ENCODE measurements at places on chromosomes 6 and 20.

- DNase-seq: no peak
These were observed 392.5 kb upstream of the SASH1 start for GRCh38 chr6:147949981-147950622.

GRCh38 chr6:125421836-125422235, 120.1 kb upstream of the HDDC2 start:
- no peak for DNase-seq

- DNase-seq: no peak
These were observed 1136.0 kb downstream of the HACE1 start for GRCh38 chr6:103723438-103724322.

- DNase-seq: no peak
These were observed 4.1 kb downstream of the C20orf202 start for GRCh38 chr20:1207293-1207878.

GRCh38 chr6:142478117-142478516, 176.3 kb downstream of the ADGRG6 start:
- no peak for DNase-seq

- no peak for DNase-seq
These were observed 9.7 kb downstream of the TGM3 start for GRCh38 chr20:2305479-2305878.

DNA sequence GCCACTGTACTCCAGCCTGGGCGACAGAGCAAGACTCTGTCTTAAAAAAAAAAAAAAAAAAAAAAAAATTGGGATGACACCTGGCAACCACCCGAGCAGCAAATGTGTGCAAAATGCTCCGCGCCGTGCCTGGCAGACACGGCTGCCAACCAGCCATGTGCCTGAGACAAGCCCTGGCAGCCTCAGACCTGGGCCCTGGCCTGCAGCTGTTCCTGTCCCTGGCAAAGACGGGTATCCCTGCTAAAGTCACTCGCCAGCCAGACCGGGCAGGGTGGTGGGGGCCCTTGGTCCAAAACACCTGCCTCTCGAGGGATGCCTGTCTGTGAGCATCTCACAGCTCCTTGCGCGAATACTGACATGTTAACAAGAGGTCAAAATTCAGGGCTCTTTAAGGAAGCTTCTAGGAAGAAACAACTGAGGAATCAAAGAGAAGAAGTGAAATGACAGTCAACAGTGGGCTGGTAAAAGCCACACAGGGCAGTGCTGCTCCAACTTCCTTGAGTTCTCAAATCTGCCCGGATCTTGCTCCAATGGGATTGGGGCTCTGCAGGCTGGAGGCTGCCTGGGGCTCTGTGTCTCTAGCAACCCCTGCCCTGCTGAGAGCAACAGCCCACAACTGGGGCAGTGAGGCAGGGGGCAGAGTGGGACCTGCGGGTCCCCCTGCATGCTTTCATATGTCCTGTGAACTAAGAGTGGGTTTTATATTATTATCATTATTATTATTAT, 53.4 kb downstream of the SYTL3 start:
- no peak for DNase-seq

DNA sequence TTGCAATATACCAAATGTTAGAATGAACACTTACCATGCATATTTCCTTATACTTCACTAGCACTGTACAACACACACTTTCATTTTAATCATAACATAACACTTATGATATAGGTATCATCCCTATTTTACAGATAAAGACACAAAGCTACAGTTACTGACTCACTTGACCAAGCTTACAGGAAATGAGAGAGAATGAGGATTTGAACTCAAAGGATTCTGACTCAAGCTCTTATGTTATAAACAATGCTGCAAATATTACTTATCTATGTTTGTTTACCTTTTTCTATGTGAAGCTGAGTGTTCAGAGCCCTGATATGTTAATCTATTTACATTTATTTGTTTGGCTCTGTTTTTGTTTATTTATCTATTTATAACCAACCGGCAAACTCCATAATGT, 245.4 kb downstream of the PTPRK start:
- DNase-seq: no peak

DNA sequence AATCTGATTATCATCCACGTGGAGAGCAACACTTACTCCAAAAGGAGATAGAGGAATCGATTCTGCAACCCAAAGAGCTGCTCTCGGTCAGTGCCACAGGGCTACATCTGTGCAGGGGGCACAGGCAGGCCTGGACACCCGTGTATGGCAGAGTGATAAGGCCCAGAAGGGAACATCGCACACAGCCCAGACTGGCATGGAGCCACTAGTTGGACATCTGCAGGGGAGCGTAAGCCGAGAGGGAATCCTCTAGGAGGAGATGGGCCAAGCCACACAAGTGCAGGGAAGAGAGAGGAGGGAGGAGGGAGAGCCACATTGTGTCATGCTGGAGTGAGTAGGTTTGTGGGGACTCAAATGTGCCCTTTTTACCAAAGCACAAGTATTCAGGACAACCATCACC, 50.4 kb upstream of the ENTPD6 start:
- DNase-seq: no peak

- DNase-seq: no peak
These were observed 56.6 kb upstream of the SMOC2 start for GRCh38 chr6:168384045-168385036.

DNA sequence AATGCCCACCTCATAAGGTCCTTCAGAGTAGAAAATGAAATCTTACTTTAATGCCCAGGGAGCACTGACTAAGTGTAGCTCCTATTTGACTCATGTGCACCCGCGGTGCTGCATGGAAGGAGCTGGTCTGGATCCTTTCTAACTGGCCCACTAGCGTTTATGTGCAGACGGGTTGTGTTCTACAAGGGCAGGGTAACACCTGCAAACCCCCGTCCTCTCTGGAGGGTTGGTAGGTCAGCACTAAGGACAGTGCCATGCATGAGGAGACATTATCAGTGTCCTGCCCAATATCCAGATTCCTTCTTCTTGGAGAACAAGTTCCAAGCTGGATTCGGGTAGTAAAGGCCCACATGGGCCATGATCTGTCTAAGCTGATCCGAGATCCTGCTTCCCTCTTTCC, 140.3 kb downstream of the ANKRD60 start:
- no peak for DNase-seq

GRCh38 chr20:32737371-32738223, 5.7 kb downstream of the COMMD7 start:
- no peak for DNase-seq

DNA sequence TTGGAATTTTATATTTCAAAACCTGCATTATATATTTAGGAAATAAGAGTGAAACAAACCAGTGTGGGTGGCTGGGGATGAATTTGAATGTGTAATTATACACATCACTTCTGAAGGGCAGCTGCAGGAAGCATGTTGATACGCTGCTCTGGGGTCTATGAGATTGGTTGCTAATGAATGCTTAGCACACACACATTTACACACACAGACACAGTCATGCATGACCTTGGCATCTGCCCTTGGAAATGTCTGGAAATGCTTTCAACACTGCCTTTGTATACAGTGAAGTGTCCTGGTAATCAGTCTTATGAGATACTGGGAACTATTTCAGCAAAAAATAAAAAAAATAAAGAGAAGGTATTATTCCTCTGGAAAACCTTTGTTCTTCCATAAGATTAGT, 83.4 kb downstream of the ELOVL4 start:
- DNase-seq: no peak

- peak; percentile 31 for DNase-seq
These were observed 96.5 kb downstream of the ALDH8A1 start for GRCh38 chr6:134853111-134854055.

DNA sequence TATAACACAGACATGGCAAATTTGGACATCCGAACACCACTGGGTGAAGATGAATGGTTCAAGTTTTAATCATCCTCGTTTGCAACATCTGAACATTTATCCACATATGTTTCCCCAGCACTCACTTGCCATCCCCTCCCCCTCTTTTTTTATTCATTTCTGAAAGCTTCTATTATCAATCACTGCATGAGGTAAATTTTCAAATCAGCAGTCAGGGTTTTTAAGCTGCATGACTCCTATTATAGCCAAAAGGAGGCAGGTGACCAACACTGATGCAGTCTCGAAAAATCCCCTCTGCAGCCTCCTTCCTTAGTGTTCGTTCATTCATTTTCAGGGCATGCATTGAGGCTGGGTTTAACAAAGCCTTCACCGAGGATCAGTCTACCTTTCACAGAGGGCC, 530.8 kb upstream of the JARID2 start:
- DNase-seq: no peak

GRCh38 chr6:132830334-132830751, 16.0 kb downstream of the RPS12 start:
- DNase-seq: no peak

DNA sequence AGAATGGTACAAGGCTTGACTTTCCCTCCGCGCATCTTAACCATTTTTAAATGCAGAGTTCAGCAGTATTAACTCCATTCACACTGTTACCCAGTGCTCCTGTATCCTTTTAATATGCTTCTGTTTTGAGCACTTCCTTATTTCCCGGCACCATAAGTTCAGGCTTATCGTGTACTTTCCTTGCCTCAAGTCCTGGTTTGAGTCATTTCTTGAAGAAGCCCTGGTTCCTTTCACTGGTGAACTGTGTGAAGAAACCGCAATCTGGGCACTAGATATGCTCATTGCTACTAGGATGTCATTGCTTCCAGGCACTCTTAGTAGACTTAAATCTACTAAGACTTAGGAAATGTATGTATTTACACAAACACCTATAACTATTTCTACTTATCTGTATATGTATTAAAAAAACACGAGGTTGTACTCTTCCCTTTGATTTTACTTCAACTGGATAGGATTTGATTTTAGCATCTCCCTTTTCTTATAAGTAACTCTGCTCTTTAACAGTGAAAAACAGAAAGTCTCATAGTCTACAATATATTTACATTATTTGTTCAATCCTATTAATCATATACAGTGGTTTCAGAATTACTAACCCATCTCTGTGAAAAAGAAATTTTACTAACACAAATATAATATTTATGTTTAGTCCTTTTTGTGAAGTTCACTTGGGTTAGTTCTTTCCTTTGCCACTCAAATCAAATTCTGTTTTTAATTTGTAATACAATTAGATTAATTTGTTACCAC, 135.5 kb downstream of the CDKAL1 start:
- DNase-seq: no peak

DNA sequence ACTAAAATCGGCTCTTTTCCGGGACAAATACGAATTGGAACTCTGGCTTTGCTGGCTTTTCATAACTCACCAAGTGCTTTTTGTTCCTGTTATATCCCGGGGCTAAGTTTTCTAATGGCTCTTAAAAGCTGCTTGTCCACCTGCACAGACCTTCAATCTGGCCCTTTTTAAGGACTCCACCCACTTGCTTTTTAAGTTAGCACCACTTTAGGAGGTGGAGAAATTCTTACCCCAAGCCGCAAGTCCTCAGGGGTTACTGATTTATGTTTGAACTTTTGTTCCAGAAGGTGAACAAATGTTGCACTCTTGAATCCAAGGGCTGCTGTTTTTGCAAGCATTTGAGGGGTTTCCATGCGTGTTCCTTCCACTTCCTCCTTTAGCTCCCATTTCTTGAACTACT, 37.8 kb downstream of the FAM184A start:
- DNase-seq: no peak

- no peak for DNase-seq
These were observed 445.0 kb downstream of the UTRN start for GRCh38 chr6:144730088-144730645.

GRCh38 chr6:21907291-21907690, 313.7 kb downstream of the SOX4 start:
- no peak for DNase-seq

- DNase-seq: peak; percentile 80
These were observed at the start of gene MTHFD1L for GRCh38 chr6:150865406-150866146. TSS of gene MTHFD1L (plus strand) at chr6:150865702. CDS start at chr6:150865823, 121 bp downstream.

DNA sequence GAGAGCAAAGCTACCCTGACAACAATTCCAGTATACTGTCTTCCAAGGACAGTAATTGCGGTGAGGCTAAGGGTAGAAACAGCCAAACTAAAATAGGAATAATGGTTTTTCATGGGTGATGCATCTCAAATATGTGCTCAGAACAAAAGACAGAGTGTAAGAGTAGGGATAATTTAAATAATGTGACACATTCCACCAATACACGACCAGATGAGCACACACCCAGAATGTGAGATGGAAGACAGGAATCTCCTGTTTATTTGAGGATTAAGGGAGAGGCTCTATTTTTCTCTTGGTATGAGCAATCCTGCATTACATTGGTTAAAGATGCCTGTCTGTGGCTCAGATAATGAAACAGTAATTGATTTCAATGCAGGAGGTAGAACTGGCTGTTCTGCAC, 292.9 kb upstream of the ZFP64 start:
- DNase-seq: peak; percentile 7

DNA sequence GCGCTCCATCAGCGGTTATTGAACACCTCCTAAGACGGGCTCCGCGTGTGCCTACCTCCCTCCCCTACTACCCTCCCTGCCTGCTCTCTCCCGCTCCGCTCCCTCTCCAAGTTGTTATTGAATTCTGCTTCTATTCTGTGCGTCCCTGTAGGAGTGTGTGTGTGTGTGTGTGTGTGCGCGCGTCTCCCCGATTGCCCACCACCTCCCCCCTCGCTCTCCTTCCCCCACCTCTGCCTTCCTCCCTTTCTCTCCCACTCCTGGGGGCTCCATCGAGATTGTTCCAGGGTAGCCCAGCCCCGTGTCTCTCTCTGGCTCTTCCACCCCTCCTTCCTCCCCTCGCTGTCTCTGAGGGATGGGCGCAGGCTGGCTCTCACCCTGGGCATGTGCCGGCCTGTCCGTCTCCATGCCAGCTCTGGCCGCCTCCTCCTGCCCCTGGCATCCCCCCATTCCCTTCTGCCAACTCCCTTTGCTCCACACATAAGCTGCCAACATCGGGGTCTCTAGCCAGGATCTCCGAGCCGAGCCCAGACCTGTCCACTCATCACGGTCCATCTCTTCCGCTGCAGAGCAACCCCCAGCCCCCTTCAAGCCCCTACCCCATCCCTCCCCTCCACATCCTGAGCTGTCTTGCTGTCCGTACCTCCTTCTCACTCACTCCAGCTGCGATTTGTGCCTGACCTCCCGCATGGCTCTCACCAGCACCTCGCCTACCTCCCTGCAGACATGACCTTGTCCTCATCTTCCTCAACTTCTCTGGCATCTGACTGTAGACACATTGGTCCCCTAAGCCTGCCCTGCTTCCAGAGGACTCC, 68.5 kb downstream of the SRC start:
- no peak for DNase-seq

GRCh38 chr6:1679031-1679687, 69.4 kb downstream of the FOXC1 start:
- no peak for DNase-seq

DNA sequence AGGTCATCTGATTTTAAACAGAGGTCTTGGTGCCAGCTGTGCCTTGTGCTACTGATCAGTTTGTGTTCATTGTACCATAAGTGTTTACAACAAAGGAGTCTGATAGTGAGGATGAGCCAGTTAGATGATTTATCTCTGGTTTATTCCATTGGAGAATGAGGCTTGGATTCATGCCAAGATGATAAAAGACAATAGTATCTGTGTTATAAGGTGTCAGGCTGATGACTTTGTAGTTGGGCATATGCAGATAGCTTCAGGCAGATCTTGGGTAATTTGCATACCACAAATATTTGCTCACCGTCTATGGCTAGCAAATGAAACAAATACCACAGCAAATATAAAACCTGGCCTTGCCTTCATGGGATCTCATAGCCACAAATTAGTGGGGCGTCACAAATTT, 43.3 kb upstream of the PHACTR2 start:
- no peak for DNase-seq
